T-helper 2 cell (primary cell): ENCODE measurements at places on chromosomes 4 and X.

- DNase-seq, result no peak
Measured at GRCh38 chr4:21692241-21692640, 256.3 kb downstream of the KCNIP4 start.

- DNase-seq, result peak; percentile 72
Measured at GRCh38 chrX:103687073-103687695, 685 bp upstream of the MORF4L2 start.

GRCh38 chrX:151754047-151754429 lies 19.5 kb downstream of the CNGA2 start:
- DNase-seq, result no peak

DNA sequence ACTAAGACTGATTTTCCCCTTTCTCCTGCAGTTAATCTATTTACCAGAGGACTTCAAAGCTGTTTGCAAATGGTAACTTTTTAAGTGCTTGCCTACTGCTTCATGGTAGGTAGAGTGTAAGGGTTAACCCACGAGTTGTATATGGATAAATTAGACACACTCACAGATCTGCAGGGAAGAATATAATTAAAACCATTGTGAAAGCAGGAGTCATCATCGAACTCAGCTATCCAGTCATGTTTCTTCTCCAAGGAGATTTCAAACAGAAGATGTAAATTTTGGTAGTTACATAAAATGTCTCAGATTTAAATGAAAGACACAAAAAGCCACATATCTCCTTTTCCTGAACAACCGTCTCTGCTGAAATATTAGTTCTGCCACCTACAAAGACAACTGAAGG lies 549 bp upstream of the XG start:
- DNase-seq, result no peak

DNA sequence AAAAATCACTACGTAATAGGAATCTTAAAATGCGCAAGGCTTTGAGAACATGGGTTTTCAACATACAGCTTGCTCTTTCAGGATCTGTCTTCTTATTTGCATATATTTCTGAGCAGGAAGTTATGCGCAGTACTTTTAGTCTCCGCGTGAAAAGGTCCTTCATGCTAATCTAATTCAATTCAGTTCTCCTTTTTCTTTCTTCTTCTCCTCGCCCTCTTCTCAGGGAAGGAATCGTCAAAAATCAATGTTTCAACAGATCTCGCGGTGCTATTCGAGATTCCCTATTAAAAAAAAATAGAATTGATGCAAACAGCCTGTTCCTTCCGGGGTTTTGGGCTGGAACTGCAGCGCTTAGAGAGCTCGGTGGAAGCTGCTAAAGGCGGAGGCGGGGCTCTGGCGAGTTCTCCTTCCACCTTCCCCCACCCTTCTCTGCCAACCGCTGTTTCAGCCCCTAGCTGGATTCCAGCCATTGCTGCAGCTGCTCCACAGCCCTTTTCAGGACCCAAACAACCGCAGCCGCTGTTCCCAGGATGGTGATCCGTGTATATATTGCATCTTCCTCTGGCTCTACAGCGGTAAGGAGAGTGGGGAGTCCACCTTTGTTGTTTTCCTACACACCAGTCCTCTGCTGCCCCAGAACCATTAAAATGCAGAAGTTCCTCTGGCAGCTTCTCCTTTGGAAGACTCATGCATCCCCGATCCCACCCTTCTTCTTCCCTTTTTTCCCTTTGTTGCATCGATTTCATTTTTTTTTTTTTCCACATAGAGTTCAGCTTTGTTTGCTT lies at the start of the genes HMGN5 and SH3BGRL:
Gene HMGN5 (minus strand): TSS at position 243 of the 785 bp plus-strand sequence. CDS start 80,364 bp downstream, outside the sequence.
Gene SH3BGRL (plus strand): TSS at position 432 of the 785 bp plus-strand sequence. CDS start 99 bp downstream, at position 531.
- peak; percentile 31 for DNase-seq

DNA sequence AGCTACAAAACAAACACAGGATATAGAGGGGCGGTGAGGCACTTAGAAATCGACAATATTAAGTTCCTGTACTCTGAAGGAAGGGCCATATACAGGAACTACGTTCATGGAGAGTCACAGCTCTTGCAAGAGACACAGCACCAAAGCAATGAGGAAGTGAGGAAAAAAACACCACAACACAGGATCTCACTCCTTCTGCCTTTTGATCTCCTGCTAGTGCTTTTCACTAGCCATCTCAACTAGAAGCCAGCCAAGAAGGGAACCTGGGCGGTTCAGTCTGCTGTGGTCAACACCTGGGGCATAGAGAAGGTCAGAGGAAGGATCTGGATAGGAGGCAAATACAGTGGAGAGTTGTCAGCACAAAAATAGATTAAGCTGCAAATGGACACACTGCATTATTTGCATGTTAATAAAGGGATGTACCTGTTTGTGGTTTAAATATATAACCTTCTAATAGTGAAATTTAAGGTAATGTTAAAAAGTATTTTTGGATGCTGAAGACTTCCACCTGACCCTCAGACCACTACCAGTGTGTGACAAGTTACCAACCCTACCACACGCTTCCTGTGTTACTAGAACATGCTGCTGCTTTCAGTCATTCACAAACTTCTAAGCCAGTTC lies 104.6 kb downstream of the DTHD1 start:
- no peak for DNase-seq

DNA sequence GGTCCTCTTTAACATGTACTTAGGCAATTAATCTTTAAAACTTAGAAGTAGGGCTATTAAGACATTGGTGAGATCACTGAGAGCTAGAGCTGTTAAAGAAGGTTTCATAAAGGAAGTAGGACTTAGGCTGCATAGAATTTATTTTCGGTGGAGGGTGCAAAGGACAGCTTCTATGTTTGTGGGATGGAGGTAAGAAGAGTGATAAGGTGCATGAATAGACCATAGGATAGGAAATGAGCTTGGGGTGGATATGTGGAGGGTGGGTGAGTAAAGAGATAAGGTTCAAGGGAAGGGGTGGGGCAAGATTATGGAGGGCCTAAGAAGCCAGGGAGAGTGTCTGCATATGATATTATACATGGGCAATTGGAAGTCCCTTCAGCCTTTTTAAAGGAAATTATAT lies 15.9 kb downstream of the RTL9 start:
- DNase-seq, result no peak

DNA sequence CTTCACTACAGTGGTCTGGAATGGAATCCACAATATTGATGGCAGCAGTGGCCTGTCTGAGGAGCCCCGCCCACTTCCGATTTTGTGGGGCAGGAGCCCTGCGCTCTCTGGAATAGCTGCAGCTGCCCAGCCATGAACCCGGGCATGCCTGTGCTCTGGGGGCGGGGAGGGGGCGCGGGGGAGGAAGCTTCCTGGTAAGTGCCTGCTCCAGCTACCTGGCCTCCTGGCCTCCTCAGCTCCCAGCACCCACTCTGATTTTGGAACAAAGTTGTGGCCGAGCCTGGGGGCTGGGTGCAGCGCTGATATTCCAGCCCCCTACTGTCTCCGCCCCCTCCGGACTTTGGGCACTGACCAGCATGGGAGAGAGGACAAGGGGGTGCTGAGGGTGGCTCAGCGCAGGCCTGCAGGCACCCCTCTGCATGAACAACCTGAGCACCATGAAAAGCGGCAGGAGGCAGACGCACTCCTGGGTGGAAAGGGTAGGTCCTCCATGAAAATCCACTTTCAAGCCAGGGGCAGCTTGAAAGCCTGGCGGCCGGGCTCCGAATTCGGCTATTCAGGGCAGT lies 972.7 kb upstream of the AGA start:
- no peak for DNase-seq

DNA sequence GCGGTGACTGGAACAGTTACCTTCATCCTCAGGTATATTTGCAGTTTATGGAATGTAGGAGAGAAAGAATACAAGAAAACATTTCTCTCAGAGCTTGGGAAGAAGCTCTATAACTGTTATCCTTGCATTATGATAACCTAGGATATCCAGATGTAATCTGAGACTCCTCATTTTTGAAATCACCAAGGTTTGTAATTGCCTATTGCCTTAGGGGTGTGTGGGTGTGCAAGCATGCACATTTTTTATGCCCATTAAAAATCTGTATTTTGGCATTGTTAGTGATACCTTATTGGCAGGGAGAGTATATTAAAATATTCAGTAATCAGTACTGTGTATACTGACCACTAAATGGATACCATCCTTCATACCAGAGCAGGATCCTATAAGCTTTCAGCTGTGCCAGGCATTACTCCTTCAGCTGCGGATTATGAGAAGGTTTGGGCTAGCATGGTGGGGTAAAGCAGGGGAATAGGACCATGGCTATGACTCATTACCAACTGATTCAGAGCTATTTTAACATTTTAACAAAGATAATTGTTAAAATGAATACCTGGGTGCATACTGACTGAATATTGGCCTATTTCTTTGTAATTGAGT lies 8.3 kb downstream of the SEC24B start:
- no peak for DNase-seq

GRCh38 chrX:13043938-13044337 lies 482 bp downstream of the FAM9C start:
- no peak for DNase-seq

DNA sequence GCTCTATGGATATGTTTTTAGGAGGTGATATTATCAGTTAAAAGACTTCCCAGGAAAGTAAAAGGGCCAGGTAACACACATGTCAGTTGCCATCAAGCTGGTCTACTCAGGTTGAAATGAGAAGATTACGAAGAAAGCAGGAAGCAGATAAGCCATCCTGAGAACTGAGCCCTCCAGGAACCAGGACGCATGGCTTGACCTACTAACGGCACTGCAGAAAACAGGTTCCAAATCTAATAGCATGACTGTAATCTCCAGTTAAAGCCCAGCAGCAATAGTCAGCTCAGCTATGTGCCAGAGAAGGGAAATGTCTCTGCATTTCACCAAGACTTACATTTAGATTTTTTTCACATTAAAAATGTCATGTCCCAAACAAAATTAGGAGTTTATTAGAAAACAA lies 77.9 kb downstream of the APBB2 start:
- no peak for DNase-seq

DNA sequence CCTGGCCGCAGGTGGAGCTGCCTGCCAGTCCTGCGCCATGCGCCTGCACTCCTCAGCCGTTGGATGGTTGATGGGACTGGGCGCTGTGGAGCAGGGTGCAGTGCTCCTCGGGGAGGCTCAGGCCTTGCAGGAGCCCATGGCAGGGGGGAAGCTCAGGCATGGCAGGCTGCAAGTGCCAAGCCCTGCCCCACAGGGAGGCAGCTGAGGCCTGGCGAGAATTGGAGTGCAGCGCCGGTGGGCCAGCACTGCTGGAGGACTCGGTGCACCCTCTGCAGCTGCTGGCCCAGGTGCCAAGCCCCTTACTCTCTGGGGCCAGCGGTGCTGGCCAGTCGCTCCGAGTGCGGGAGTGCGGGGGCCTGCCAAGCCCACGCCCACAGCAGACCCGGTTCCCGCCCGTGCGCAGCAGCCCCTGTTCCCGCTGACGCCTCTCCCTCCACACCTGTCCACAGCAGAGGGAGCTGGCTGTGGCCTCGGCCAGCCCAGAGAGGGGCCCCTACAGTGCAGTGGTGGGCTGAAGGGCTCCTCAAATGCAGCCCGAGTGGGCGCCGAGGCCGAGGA lies 275.9 kb upstream of the FRG1 start:
- DNase-seq, result no peak

DNA sequence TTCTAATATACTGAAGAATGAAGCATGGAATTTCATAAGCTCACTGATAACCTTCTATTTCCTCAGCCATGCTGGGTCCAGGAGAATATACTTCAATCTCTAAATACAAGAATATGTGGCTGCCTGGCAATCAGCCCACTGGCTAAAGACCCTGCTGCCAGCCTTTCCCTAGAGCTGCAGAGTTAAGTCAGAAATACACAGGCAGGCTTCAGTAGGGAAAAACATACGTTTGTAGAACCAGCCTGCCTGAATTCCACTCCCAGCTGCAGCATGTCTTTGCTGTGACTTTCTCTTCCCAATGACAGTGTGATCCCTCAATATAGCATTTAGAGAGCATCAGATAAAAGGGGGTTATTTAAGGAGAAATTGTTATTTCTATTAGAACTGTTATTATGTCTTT lies 289.1 kb downstream of the PCDH19 start:
- no peak for DNase-seq

DNA sequence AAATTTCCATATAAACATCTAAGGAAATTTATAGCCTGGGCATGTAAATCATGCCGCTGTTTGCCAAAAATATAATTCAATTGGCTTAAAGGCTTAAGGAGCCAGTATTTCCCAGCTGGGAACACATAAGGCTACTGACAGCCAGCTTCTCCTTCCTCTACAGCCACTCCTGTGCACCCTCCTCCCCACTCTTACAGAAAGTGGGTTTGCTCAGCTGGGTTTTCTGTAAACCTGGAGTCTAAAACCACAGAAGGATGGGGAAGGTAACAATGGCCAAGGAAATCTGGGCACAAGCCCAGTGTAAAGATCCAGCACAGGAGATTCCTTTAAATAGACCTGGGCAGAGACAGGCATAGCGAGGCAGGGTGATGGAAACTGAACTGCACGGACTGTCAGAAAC lies 18.5 kb downstream of the ACSL1 start:
- DNase-seq, result no peak

GRCh38 chr4:53591372-53591892 lies at the start of gene LNX1:
Gene LNX1, minus strand, starts transcription at chr4:53591486. Its CDS starts 17,484 bp downstream, at chr4:53574002.
- no peak for DNase-seq

DNA sequence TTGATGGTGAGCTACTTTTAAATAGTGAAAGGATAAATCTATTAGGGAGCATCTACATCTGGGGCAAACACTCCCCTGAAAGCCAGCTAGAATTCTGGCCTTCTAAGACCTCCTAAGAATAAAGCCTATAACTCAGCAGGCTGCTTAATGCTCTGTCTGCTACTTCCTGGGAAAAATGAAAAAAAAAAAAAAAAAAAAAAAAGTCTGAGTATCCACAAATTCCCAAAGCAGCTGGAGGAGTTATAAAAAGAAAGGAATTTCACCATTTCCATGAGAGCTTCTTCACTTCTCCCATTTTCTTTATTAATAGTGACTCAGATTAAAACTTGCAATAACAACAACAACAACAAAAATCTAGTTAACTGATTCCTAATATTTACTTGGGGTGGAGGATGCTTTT lies 511.2 kb downstream of the INPP4B start:
- no peak for DNase-seq

DNA sequence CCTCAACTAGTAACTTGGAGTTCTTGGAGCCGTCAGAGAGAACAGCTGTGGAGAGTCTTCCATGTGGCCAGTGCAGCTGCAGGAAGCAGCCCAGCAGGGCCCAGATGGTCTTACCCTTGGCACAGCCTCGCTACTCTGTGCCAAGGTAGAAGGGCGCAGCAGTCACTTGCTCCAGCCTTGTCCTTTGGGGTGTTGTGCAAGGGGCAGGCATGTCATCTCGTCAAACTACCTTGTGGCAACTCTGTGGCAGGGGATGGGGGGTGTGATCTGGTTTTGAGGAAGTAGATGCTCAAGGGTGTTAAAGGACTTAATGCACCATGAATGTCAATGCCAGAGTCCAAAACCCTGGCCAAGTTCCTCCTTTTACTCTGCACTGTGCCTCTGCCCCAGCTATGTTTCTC lies 34.2 kb upstream of the TBC1D14 start:
- no peak for DNase-seq

DNA sequence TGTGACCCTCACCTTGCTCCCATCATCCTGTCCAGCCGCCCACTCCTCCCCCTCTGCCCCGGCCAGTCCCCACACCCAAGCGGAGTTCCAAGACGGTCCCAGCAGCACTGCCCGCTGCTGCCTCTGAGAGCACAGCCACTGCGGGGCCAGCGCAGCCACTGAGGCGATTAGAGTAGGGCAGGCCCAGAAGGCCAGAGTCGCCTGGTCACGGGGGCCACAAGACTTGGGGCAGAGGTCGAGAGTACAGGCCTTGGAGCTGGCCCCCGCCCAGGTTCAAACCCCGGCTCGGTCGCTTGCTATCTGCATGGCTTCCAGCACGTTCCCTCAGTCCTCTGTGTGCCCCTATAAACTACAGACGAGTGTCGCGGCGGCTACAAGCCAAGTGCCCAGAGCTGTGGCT lies 53.2 kb upstream of the ADRA2C start:
- DNase-seq, result no peak
